Endodermal cell (in vitro differentiated cells): ENCODE measurements at places on chromosomes 5 and 9. TPM values are rescaled to one million over a fixed set of nuclear protein-coding genes. Genes with fewer than 3 reads are reported as not detected.

FGF1 gene
- total RNA-seq: 0.77 and 2.1 TPM in 2 replicates

DNA sequence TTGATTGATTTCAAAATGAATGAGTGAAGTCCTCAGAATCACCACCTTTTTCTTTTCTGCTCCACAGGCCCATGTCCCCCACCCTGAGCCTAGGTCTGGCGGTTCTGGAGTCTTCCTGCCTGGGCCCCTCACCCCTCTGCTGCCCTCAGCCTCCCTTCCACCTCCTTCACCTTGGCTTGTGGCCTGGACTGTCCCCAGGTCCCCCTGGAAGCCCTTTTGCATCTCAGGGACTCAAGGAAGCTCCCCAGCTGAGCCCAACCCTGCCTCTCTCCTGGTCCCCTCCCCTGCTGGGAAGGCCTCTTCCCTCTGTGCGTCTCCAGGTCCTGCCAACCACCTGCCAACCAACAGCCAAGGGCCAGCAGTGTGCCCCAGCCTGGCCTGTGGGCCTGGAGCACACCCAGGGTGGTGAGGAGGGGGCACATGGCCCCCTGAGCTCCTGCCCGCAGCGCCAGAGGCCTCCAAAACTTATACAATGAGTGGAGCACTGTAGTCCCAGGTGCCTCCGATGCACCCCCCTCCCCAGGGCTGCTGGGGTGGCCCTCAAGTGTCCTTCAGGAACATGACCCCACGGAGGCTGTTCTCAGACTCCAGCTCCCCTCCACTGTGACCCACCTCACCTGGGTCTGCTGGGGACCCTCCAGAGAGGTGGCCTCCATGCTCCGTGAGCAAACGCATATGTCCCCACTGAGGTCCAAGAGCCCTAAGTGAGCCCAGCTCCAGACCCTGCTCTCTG lies 20.3 kb downstream of the GLT6D1 start:
- H3K4me3 ChIP-seq: no peak overlapping the region
- no peaks in the 10 kb centered on the region for H3K27me3 ChIP-seq
- H3K36me3 ChIP-seq: no peaks in the 10 kb centered on the region
- no peaks in the 10 kb centered on the region for H3K4me1 ChIP-seq
- DNase-seq: no peak

OTP gene
- not detected in 2 replicates for total RNA-seq

GPX8 gene
- 43.0 and 47.9 TPM in 2 replicates for total RNA-seq

ADAMTS19 gene
- 24.0 and 26.2 TPM in 2 replicates for total RNA-seq

- H3K36me3 ChIP-seq: no peaks in the 10 kb centered on the region
- no peaks in the 10 kb centered on the region for H3K4me1 ChIP-seq
- peak; percentile 75 for DNase-seq
- H3K4me3 ChIP-seq: no peak overlapping the region
- no peaks in the 10 kb centered on the region for H3K27me3 ChIP-seq
Observed at GRCh38 chr9:36542355-36542754, 30.3 kb upstream of the MELK start.

GRCh38 chr5:94388773-94389514 lies 229.5 kb downstream of the KIAA0825 start:
- H3K36me3 ChIP-seq: no peaks in the 10 kb centered on the region
- H3K4me3 ChIP-seq: no peak overlapping the region
- H3K27ac ChIP-seq: no peak overlapping the region
- H3K27me3 ChIP-seq: no peaks in the 10 kb centered on the region

DNA sequence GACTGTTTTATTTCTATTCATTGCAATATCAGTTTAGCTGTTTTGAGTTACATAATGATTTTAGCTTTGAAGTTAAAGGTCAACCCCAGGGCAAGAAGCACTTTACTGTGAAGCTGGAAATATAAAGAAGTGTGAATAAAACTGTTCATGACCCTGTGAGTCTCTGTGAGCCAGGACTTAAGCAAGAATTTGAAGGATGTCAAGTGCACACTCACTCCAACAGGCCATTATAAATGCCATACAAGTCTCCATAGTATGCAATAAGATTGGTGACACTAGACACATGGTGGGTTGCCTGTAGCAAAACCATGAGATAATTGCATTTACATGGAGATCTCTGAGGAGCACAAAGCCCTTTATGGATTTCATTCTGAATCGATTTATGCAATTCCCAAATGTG lies 318.7 kb upstream of the ITGA1 start:
- no peaks in the 10 kb centered on the region for H3K27me3 ChIP-seq
- no peak for DNase-seq
- no peak overlapping the region for H3K27ac ChIP-seq
- no peak overlapping the region for H3K4me3 ChIP-seq
- no peaks in the 10 kb centered on the region for H3K4me1 ChIP-seq
